ENCODE measurements at places on chromosomes 4 and X.

GRCh38 chr4:48832571-48832970, 1.7 kb downstream of the OCIAD1 start:
- no peak for DNase-seq

GRCh38 chrX:7950865-7951264, 23.7 kb upstream of the PNPLA4 start:
- DNase-seq, result no peak

DNA sequence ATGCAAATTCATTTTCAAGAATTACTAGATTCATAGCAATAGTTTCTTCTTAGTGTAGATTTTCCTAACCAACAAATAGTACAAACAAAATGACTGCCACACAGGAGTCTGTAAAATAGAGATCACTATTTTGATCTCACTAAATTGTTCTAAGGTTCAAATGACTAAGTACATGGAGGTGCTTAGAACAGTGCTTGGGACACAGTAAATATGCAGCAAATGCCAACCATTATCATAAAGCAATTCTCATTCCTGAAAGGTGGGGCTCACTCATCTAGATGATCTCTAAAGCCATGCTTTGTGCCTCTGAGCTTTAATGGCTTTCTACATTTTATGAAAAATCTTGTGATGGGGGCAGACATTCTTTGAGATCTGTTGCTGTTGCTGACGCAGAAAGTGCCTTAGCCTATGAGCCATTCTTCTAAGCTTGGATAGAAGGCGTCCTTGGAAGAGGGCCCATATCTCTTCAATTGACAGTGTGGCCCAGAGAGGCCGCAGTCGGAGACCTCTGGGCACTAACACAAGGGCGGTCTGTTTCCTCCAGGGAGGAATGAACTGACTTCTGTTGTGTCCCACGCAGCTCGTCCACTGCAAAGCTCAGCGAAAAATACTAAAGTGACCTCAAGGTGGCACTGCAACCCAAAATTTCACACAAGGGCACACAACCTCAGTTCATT, 23.5 kb downstream of the TLR10 start:
- DNase-seq, result no peak

GRCh38 chr4:187893418-187893817, 102.2 kb upstream of the ZFP42 start:
- DNase-seq, result no peak

DNA sequence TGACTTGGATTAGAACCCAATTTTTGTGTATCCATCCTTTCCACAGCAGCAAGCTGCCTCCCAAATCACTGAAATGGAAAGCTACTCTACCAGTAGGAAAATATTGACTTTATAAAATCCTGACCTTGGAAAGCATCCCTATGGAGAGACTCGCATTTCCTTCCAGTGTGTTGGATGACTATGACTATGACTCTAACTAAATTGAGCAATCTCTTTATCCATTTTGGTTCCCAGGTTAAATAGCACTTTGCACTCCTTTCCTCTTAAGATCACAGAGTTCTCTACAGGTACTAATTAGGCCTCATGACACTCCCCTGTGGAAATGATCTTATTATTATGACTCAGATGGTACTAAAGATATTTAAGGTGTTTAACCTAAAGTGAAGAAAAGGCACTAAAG, 431.8 kb downstream of the PPARGC1A start:
- no peak for DNase-seq

GRCh38 chrX:100895365-100896075, 21.4 kb upstream of the NOX1 start:
- DNase-seq, result no peak

DNA sequence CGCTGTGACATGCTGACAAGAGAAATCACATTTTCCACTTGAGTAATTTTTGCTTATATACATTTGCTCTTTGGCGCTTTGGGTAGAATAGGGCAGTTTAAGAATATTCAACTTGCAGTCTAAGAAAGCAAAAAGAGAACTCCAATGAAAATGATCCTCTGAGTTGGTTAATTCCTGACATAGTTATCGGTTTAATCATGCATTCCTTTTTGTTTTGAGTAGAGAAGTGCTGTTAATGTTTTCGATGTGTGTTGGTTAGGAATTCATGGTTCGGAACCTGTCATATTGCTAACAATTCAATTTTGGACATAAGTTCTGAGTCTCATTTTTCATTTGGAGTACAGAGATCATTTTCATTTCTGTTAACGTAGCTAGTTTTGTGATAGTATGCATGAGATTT, 700.6 kb upstream of the PITX2 start:
- no peak for DNase-seq

DNA sequence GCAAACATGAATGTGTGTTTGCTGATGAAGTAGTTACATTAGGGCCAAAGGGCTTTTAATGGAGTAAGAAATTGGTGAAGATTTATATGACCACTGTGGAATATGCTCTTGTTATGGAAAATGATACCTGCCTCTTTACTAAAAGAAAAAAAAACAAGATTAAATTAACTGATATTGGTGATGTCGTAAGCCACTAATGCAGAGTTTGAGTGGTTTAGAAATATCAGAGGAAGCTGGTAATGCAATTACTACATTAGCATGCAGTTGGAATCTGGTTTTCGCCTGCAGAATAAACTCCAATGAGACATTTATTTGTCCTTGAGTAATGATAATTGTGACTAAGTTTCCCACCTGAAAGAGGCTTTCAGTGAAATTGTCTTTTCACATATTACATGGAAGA, 597.9 kb downstream of the GALNTL6 start:
- no peak for DNase-seq

GRCh38 chr4:14496969-14497368, 505.3 kb upstream of the CPEB2 start:
- no peak for DNase-seq

DNA sequence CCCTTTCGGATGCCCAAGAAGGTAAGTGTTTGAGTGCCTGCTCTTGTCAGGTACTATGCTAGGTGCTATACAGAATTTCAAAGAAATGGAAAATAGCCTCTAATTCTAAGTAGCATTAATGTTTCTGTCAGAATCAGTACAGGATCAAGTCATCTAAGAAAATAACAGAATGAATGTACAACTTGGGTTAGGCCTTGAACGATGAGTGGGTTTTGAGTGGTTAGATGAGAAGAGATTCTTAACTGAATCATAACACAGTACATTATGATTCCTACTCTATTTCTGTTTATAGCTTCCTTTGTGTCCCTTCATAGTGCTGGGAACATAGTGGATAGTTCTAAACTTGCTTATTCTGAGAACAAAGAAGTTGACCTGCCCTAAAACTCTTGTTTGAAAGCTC, 253.9 kb downstream of the GLUD2 start:
- no peak for DNase-seq

- DNase-seq, result no peak
Observed at GRCh38 chr4:125772680-125773079, 457.9 kb downstream of the FAT4 start.

GRCh38 chrX:142994988-142995387, 30.7 kb upstream of the SPANXN4 start:
- DNase-seq, result no peak

DNA sequence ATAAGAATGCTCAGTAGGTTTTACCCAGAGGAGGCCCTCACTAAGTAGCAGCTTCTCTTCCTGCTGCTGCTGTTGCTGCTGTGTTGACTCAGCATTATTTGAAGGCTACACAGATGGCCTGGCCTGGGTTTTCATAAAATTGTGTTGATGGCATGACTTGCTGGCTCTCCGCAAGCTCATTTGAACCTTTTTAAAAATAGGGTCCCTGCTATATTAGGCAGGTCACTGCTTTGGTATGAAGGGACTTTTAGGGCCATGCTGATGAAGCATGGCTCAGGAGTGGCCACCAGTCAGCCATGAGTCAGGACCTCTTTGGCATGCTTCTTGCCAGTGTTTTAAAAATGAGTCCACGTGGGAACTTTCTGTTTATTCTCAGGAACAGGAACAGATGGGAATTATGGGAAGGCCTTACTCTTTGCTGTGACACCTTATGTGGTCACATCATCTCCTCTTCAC, 128.7 kb downstream of the MID1IP1 start:
- no peak for DNase-seq

DNA sequence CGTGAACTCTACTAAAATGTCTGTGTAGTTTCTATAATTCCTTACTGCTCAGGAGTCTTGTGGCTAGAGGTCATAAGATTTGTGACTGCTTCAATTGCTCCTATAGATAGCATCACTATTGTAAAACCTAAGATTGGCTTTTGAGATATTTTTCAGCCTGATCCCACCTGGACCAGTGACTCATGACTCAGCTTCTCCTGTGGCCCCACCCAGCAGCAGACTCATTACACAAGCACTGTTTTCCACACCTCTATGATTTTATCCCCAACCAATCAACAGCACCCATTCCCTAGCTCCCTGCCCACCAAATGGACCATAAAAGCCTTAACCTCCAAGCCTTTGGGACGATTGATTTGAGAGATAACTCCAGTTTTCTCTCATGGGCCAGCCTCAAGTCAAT, 1157.0 kb upstream of the INTU start:
- DNase-seq, result no peak

DNA sequence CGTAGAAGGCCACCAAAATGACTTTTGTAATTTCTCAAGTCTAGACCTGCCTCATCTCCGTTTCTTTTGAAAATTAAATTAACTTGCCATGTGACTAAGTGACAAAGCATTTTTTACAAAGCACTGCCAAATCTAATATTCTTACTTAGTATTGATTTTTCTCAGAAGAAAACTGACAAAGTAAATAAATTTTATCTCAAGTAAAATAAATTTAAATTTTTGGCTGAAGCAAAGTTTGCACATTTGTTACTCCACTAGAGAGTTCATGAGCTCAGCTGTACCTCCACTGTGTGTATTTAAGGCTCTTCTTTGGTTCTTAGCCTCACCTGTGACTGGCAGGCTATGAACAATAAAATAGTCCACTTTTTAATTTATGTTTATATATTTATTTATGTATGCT, 441.1 kb upstream of the PCDH10 start:
- DNase-seq, result no peak

DNA sequence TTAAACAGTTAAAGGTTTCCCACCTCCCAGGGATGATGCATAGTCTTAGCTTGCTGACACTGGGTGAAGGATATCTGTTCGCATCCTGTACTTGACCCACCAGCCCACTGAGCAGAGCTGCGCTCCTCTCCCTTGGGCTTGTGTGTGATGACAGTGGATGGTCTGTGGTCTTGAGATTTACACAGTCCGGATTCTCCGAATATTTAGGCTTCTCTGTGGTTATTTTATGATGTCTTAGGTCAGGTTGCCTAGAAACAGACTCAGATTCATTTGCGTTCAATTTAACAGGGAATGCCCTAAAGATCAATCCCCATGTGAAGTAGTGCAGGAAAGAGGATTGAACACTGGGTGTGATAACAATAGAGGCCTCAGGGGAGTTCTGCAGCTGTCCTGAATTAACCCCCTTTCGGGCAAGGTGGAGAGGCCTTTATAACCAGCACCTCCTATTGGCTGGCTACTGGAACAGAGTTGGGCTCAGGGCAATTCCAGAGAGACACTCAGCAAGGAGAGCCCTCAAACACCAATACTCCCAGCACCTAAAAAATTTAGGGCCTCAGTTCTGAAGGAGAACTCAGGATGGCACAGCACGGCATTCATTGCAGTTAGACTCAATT, 653.2 kb upstream of the GALNT7 start:
- no peak for DNase-seq

GRCh38 chr4:1910643-1911042, 39.5 kb downstream of the NSD2 start:
- DNase-seq, result no peak

DNA sequence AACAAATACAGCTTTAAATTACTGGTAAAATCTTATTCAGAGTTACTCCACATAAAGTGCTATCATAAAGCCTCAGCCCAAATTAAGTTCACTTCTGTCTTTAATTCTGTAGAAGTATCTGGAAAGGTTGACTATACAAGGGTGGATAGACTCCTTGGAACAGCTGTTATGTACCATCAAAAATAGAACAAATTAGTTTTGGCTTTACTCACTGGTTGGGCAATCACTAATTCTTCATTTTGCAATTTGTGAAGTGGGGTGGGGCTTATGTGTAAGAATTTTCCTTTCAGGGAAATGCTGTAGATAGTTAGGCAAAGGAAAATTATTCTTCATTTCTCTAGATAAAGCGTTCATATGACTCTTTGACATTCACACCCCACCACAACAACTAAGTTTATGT, 7.8 kb downstream of the DIAPH2 start:
- DNase-seq, result no peak

DNA sequence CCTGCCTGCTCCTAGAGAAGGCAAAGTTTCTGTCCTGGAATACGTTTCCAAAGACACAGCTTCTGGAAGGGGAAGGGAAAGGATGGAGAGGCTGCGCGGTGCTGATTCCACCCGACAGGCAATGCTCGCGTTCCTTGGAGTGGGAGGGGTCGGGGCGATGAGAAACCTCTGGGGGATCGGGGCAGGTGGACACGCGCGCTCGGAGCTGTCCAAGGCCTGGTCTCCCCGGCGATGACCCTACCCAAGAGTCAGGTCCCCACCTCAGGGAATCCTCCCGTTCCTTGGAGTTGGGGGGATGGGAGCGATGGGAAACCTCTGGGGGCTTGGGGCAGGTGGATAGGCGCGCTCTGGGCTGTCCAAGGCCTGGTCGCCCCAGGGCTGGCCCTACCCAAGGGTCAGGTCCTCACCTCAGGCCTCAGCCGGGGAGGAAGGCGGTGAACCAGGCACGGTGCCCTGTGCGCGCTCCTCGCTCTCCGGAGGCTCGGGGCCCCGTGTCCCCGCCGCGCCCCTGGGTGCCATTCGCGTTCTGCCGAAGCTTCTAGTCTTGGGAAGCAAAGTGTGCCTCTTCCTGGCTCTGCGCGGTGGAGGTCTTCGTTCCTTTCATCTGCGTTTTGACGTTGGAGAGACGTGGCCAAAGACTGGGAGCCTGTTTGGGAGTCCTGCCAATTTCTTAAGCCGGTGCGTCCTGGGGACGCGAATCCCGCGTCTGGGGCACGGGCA, 10.6 kb upstream of the SHOX start:
- no peak for DNase-seq

DNA sequence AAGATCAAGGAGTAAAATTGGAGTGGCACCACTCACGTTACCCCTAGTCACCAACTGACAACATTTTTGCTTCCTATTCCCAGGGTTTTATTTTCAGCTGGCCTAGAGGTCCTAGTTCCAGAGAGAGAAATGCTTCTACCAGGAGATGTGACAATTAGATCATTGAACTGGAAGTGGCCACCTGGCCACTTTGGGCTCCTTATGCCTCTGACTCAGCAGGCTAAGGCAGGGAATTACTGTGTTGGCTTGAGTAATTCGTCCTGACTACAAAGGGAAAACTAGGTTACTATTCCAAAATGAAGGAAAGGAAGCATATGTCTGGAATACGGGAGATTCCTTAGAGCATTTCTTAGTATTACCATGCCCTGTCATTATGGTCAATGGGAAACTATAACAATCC, 831.6 kb upstream of the NDST4 start:
- no peak for DNase-seq

DNA sequence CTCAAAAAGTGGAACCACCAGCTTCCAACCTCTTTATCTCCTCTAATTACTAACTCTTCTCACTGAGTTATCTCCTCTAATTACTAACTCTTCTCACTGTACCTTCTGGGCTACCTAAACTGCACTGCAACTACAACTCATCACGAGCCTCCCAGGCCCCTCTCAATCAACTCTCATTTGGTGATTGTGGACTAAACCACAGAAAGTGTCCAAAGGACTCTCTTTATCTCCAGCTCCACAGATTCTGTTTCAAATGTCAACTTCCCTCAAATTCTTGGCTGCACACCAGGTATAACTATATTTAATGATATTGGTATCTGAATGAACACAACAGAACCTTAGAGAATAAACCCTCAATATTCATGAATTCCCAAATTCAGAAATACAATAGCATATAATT, 182.9 kb downstream of the MAML3 start:
- no peak for DNase-seq

Measured in activated CD8-positive, alpha-beta memory T cell treated with anti-CD3 and anti-CD28 coated beads for 48 hours (primary cell).